ENCODE measurements at places on chromosomes 7 and 10. TPM values are rescaled to one million over a fixed set of nuclear protein-coding genes. Genes with fewer than 3 reads are reported as not detected.

The MSS51 gene
- total RNA-seq: 0.15 TPM

The MRLN gene
- not detected for total RNA-seq

The NOS3 gene
- 4.3 TPM for total RNA-seq

The VWA2 gene
- not detected for total RNA-seq

The GRIFIN gene
- not detected for total RNA-seq

The MCM10 gene
- 14.6 TPM for total RNA-seq

All from bronchus fibroblast of lung (primary cell).